ENCODE measurements at places on chromosomes 7 and 10.

DNA sequence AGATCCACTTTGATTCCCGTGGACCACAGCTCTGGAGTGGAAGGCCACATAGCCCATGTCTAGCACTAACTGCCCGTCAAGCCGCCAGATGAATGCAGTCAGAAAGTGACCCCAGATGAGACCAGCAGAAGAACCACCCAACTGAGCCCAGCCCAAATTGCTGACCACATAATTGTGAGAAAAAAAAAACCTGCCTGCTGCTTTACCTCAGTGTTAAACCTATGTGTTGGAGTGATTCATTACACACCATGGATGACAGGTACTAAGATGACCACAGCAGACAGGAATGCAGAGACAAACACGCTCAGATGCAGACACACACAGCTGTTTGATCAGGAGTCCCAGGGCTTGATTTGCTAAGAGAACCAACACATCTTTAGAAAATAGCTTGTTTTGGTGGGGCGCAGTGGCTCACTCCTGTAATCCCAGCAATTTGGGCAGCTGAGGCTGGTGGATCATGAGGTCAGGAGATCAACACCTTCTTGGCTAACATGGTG, 168.1 kb upstream of the PPP2R2D start:
- DNase-seq: no peak

GRCh38 chr7:49001610-49002033, 77.3 kb downstream of the CDC14C start:
- DNase-seq: no peak

DNA sequence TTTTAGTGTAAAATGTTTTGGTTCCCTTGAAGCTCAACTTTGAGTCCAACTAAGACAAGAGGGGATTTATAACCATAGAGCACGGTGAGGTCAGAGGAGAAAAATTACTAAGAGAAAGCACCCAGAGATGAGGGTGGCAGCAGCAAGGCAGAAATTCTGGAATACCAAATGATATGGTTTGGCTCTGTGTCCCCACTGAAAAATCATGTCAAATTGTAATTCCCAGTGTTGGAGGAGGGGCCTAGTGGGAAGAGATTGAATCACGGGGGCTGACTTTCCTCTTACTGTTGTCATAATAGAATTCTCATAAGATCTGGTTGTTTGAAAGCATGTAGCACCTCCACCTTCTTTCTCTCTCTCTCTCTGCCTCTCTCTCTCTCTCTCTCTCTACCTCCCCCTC, 19.4 kb upstream of the AKR1C1 start:
- DNase-seq: no peak

DNA sequence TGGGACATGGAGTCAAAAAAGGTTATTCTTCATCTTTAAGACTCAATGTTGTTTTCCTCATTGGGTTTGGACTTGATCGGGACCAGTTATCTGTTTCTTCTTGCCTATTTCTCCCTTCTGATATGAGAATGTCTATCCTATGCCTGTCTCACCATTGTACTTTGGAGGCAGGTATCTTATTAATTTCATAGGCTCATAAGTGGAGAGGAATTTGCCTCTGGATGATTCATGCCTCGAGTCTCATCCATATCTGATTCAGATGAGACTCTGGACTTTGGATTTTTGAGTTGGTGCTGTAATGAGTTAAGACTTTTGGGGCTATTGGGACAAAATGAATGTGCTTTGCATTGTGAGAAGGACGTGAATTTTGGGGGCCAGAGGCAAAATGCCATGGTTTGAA, 36.2 kb upstream of the CCDC7 start:
- no peak for DNase-seq

DNA sequence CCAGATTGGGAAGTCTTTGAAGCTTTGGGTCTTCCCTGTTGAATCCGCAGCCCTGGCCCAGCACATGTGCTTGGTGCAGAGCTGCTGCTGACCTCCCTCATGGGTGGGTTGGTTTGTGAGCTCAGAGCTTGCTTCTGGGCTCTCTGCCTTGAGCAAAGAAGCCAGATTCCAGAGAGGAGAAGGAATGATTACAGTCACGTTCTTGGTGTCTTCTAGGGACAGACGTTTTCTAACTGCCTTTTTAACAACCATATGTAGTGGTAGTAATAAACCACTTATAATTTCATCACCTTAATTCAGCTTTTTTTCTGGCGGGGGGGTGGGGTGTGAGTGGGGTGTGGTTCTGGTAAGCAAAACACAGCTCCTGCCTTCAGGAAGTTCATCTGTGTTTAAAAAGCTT, 39.5 kb downstream of the LRMDA start:
- no peak for DNase-seq

DNA sequence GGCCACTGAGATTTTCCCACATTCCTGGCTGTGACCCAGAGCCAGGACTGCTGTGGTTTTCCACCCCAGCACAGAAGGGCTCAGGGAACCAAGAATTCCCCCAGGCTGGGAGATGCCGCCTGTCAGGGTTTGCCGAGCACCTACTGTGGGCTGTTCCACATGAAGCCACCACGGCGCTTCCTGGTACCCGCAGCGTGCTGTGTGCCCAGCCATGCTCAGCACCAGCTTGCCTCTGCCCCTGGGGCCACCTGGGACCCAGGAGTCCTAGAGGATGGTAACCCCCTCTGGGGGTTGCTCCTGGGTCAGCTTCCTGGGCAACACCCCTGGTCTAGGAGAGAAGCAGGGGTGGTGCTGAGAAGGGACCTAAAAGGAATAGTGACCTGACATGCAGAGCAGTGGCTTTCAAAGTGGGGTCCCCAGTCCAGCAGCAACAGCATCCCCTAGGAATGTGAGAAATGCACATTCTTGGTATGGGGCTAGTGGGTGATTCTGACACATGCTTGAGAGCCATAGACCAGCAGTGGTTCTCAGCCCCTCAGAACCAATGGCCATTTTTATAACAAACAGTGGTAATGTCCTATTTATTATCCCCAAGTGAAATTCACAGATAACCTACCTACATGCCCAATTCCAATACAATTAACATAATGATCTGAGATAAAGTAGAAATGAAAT, 53.4 kb downstream of the TSPAN15 start:
- DNase-seq: no peak

- DNase-seq: no peak
These were observed 31.6 kb upstream of the YAE1 start for GRCh38 chr7:39534599-39534998.

- DNase-seq: no peak
These were observed 3.9 kb upstream of the PVRIG start for GRCh38 chr7:100215895-100216294.

DNA sequence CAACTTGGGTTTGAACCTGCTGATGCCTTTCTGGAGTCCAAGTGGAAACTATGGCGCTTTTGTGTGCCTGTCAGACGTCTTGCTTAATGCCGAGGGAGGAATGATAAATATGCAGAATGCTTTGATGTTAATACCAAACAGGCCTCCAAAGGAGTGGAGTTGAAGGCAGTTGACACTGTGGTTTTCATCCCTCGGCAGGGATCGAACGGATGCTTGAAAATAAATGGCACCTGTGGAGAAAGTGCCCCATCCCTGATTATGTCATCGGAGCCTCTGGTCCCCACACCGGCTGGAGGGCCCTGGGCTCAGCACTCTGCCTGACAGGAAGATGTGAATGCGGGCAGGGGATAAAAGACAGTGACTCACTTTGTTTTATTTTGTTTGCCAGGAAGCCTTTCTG, 148.7 kb upstream of the GPR26 start:
- DNase-seq: no peak

GRCh38 chr7:28687537-28687936, 270.6 kb downstream of the TRIL start:
- DNase-seq: no peak

- DNase-seq: no peak
These were observed 19.6 kb downstream of the TMEM176A start for GRCh38 chr7:150820148-150820547.

GRCh38 chr10:125123476-125124114, 36.8 kb downstream of the CTBP2 start:
- peak; percentile 83 for DNase-seq

- DNase-seq: peak; percentile 42
These were observed 40.5 kb downstream of the PRSS2 start for GRCh38 chr7:142811154-142811737.

- DNase-seq: no peak
These were observed 123.8 kb downstream of the IPMK start for GRCh38 chr10:58143944-58144343.

GRCh38 chr10:122267849-122268737, 3.0 kb upstream of the BTBD16 start:
- peak; percentile 77 for DNase-seq

GRCh38 chr7:108263425-108263824, 133.3 kb upstream of the LAMB4 start:
- no peak for DNase-seq

DNA sequence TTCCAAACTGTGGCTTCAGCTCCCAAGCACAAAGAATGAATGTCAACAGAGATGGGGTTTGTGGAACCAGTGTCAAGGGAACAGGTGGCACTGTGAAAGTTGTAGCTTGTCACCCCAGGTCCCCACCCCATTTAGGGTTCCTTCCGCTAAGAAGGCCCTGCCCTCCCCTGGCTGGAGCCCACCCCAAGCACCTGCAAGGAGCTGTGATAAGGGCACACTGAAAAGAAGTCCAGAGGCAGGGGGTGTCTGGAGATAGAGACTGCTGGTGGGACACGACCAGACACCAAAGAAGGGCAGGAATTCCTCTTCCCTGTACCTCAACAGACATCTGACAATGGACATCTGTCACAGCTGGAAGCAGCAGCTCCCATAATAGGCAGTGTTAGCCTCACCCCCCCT, 4.5 kb downstream of the GRID1 start:
- no peak for DNase-seq

GRCh38 chr7:131111081-131111576, 216.5 kb upstream of the MKLN1 start:
- DNase-seq: peak; percentile 66

GRCh38 chr7:1426474-1426873, 32.8 kb downstream of the MICALL2 start:
- DNase-seq: no peak

DNA sequence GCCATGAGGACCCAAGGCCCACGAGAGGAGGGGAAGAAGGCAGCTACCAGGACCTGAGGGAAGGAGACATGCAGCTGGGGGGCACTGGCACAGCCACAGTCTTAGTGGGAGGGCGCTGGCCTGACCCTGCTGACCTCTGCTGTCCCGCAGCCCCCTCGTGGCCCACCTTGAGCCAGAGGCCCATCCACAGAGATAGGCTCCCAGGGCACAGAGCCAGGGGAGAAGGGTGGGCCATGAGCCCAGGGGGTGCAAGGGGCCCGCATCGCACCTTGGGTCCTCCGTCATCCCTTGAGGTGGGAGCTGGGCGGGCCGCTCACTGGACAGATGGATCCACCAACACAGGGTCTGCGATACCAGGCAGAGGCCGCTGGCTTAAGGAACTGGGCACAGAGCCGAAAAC, 387.7 kb upstream of the PFKP start:
- no peak for DNase-seq

DNA sequence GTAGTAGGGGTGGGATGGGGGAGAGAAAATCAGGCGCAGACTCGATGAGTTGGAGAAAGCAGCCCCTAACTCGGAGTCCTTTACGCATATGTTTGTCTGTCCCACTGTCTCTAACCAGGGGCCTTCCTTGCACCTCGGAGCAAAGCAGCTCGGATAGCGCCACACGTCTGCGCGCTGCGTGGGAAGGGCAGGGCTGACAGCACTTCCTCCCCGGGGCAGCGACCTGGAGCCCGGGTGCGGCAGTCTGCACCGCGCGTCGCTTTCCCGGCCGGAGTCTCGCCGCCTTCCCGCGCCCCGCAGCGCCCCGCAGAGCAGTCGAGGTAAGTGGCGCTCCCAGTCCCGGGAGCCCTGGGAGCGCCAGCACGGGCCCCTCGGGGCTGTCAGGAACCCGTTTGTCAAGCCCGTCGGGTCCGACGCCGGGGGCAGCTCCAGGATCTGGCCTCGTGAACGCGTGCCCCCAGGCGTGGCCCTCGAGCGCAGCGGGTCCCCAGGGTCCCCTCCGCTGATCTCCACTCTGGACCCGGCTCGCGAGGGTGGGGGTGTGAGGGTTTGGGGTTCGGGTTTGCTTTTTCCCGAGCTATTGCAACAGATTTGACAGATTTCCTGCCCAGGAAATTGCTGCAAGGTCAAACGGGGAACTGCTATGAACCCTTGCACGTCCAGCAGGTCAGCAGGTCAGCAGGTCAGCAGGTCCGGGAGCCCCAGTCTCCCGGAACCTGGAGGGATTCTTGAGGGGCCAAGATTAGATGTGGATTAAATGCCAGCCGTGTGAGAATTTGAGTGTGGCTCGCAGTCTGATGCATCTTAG, 597 bp downstream of the APBB1IP start:
- no peak for DNase-seq

- no peak for DNase-seq
These were observed 62.8 kb downstream of the CFAP46 start for GRCh38 chr10:132879408-132880127.

- DNase-seq: no peak
These were observed 3.8 kb downstream of the SFXN2 start for GRCh38 chr10:102718220-102718619.
